ENCODE measurements at places on chromosomes 1 and 21.

- no peak for DNase-seq
These were observed 20.6 kb upstream of the TMEM35B start for GRCh38 chr1:35005711-35006110.

DNA sequence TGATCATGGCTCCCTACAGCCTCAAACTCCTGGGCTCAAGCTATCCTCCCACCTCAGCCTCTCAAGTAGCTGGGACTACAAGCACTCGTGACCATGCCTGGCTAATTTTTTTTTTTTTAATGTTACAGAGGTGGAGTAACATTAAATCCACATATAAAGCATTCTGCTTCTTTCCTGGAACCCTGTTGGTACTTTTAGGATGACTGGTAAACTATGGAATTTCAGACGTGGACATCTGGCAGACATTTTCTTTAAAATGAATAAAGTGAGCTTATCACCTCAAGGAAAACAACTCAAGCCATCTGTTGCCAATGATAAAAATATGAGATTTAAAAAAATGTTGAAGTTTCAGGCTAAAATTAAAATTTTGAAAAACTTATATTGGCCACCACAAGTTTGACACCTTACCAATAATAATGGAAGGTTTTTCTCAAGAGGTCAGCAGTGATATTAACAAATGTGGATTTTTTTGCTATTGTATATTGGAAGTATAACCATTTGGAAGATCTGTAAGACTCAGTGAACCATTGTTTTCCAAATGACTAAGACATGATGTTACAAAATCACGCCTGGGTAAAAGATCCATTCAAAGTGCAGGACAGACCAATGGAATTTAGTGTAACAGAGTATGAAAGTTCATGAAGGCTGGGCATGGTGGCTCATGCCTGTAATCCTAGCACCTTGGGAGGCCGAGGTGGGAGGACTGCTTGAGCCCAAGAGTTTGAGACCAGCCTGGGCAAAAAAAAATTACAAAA lies 52.7 kb upstream of the EIF4G3 start:
- DNase-seq = no peak

DNA sequence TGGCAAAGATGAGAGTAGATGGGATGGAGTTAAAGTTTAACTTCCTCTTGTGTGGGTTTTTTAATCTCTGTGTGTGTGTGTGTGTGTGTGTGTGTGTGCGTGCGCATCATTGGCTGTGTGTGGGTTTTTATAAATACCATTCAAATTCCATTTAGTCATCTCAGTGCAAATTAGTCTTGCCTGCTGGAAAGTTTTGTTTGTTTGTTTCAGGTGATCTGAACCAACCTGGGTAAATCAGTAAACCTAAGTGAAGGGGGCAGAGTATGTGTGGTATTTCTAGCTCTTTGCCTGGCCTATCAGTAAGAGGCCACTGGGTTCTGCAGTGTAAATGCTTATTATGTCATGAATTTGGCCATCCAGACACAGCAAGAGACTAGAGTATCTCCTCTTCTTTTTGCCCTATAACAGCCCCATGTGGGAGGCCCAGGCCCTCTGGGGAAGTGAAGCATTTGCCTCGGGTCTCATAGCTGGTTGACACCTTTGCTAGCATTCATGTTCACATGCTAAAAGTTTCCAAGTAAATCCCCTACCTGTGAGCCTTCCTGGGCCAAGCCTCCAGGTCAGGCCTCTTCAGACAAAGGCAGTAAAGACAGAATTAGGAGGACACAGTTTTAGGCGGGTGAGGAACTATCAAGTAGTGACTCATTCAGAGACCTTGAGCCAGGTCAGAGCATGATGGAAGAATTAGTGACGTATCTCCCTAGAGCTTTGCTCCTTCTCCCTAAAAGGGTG lies 14.7 kb downstream of the INTS3 start:
- no peak for DNase-seq

- DNase-seq = no peak
These were observed 486 bp downstream of the HSPA13 start for GRCh38 chr21:14382486-14382834.

GRCh38 chr21:34969423-34970166 lies 79.5 kb downstream of the RUNX1 start:
- DNase-seq = no peak

GRCh38 chr1:27941671-27942540 lies 7.1 kb downstream of the SMPDL3B start:
- DNase-seq = no peak

All from HTR-8/SVneo (cell line).